ENCODE measurements at places on chromosomes 3 and 15. TPM values are rescaled to one million over a fixed set of nuclear protein-coding genes. Genes with fewer than 3 reads are reported as not detected.

GPR149 gene
- not detected for total RNA-seq

TM4SF1 gene
- total RNA-seq: 0.79 TPM

SHQ1 gene
- total RNA-seq: 27.8 TPM

C3orf52 gene
- total RNA-seq: 1.6 TPM

COL6A6 gene
- not detected for total RNA-seq

SCN5A gene
- total RNA-seq: 0.47 TPM

ST3GAL6 gene
- total RNA-seq: not detected

CCR3 gene
- total RNA-seq: not detected

TRPM1 gene
- total RNA-seq: not detected

TUBGCP5 gene
- 17.1 TPM for total RNA-seq

TMEM207 gene
- not detected for total RNA-seq

CCR8 gene
- total RNA-seq: 2.2 TPM

ALG1L2 gene
- total RNA-seq: 1.6 TPM

AHSG gene
- total RNA-seq: 1.9 TPM

GPR62 gene
- not detected for total RNA-seq

ACAN gene
- not detected for total RNA-seq

LOXL1 gene
- total RNA-seq: 4.8 TPM

ALCAM gene
- total RNA-seq: 5.3 TPM

CASR gene
- 0.21 TPM for total RNA-seq

CPB1 gene
- total RNA-seq: not detected

PAK6 gene
- total RNA-seq: not detected

GATA2 gene
- 3.5 TPM for total RNA-seq

UBAP1L gene
- 13.2 TPM for total RNA-seq

EEFSEC gene
- total RNA-seq: 21.1 TPM

PSTPIP1 gene
- 110 TPM for total RNA-seq

MCF2L2 gene
- 5.9 TPM for total RNA-seq

Measured in T-cell (primary cell).